ENCODE measurements at places on chromosomes 1 and 21. TPM values are rescaled to one million over a fixed set of nuclear protein-coding genes. Genes with fewer than 3 reads are reported as not detected.

GRCh38 chr1:107439567-107439966, 298.7 kb downstream of the NTNG1 start:
- H3K4me3 ChIP-seq = no peak overlapping the region
- no peak for DNase-seq
- no peaks in the 10 kb centered on the region for H3K36me3 ChIP-seq

DNA sequence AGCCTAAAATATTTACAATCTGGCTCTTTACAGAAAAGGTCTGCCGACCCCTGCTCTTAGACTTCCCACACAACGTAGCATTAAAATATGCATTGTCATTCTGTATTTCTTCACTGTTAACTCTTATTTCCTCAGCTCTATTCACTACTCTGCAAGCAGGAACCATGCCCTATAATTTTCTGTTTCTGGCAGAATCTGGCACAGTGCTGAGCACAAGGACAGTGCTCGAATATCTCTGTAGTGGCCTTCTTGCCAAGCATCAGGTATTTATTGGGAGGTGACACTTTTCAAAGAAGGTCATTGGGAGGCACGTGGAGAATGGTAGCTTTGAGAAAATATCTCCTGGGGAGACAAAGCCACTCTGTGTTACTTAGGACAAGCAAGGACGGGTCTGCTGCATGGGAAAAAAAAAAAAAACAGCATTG, 77.9 kb downstream of the PSMG1 start:
- H3K27me3 ChIP-seq = no peaks in the 10 kb centered on the region
- no peaks in the 10 kb centered on the region for H3K36me3 ChIP-seq
- no peaks in the 10 kb centered on the region for H3K4me1 ChIP-seq
- no peak overlapping the region for H3K4me3 ChIP-seq

GRCh38 chr1:1299686-1300351, 7.9 kb downstream of the ACAP3 start:
- no peaks in the 10 kb centered on the region for H3K27me3 ChIP-seq
- H3K4me1 ChIP-seq = no peaks in the 10 kb centered on the region
- no peak for DNase-seq
- no peak overlapping the region for H3K27ac ChIP-seq
- no peaks in the 10 kb centered on the region for H3K36me3 ChIP-seq

GRCh38 chr1:244077473-244078220, 26.6 kb downstream of the ZBTB18 start:
- H3K27me3 ChIP-seq = no peaks in the 10 kb centered on the region
- H3K27ac ChIP-seq = no peak overlapping the region
- H3K36me3 ChIP-seq = no peaks in the 10 kb centered on the region
- no peak for DNase-seq

DNA sequence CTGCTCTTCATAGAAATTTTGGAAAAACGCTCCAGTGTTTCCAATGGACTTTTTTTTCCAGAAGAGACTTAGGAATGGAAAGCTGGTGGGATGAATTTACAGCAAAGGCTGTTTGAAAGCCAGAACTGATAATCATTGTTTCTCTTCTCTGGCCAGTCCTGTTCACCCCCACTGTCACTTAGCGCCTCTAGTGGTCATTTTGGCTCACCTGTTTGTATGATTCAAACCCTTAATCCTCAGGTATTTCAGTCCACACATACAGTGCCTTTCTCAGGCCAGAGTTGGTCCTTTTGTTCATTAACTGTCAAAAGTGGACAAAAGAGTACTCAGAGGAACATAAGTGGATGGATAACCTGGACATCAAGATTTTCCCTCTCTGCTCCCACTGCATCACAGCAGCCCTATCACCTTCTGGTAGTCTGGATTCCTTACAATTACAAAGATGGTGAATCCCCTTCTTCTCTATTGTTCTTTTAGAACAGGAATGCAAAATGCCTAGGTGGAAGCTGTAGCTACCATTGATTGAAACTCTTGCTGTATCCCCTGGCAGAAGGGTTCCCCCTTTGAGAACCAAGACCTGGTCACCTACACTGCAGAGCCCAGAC, 177.6 kb upstream of the OLFM3 start:
- H3K27ac ChIP-seq = no peak overlapping the region
- no peaks in the 10 kb centered on the region for H3K27me3 ChIP-seq
- no peaks in the 10 kb centered on the region for H3K4me1 ChIP-seq

- H3K4me3 ChIP-seq = no peak overlapping the region
- no peak for DNase-seq
- no peaks in the 10 kb centered on the region for H3K27me3 ChIP-seq
- H3K4me1 ChIP-seq = peaks cover 30% of the 10 kb centered on the region
These were observed 94.8 kb downstream of the TGFBR3 start for GRCh38 chr1:91791103-91791502.

EPHA10 gene
- total RNA-seq = 0.88 TPM

ORC1 gene
- total RNA-seq = 0.50 TPM

CHAF1B gene
- 2.5 TPM for total RNA-seq

APOBEC4 gene
- not detected for total RNA-seq

TEDDM1 gene
- total RNA-seq = not detected

SLC45A1 gene
- 1.8 TPM for total RNA-seq
